Fibroblast of skin of abdomen (primary cell): ENCODE measurements at places on chromosomes 7 and 10.

DNA sequence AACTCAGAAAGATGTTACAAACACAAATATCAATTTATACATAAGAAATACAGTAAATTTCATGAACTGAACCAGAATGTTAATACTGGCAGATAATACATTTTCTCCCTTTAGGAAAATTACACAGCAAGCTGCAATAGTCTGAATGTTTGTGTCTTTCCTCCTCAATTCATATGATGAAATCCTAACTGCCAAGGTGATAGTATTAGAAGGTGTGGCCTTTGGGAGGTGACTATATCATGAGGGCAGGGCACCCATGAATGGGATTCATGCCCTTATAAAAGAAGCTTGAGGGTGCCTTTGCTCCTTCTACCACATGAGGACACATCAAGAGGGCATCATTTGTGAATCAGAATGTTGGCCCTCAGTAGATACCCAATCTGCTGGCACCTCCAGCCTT lies 64.3 kb upstream of the GPR22 start:
- no peak for DNase-seq

DNA sequence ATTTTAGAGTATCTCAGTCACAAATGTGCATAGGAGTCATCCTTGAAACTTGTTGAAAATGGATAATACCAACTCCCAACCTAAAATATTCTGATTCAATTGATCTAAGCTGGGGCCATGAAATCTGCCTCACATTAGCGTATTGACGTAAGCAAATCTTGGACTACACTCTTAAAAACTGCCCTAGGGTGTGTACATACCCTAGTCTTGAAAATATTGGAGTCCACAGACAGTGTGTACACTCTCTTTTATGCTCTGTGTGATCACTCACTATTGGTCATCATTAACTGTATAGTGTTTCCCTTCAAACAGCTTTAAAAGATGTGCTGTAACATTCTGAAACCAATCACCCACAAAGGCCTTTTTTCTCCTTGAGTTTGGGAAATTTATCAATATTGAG lies 102.9 kb upstream of the FERD3L start:
- DNase-seq: no peak

- no peak for DNase-seq
Measured at GRCh38 chr7:95476072-95476847, 9.5 kb upstream of the ASB4 start.

GRCh38 chr7:139699640-139700504 lies 77.9 kb downstream of the HIPK2 start:
- DNase-seq: no peak

DNA sequence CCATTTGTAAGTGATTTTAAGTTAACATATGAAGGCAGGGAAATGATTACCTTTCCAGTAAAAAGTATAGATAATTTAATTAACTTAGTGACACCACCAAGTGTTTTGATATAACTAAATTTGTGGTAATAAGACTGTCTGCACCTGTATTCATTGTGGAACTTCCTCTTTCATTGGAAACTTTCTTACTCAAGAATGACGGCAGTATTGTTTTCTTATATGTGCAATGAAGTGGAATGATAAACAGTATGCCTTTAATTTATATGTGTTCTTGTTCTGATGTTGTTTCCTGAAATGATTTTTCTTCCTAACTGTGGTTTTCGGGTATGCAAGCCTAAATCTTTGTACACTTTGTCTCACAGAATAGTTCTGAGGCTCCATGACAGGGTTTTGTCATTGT lies 46.4 kb downstream of the CASD1 start:
- DNase-seq: no peak

DNA sequence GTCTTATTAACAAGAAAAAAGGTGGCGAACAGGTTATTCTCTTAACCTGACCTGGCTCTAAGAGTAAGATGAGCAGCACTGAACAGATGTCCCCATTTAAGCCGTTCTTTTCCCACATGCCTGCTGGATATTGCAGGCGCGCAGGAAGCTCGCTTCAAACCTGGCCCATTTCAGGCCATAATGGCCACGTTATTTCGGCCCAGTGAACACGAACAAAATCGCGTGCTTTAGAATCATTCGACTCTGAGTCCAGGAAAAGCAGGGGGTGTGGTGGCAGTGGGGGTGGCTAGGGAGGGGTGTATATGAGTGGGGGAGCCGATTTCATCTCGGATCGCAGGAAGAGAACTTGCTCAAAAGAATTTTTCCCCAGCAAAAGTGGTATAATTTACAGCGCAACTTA lies 6.6 kb upstream of the SP8 start:
- no peak for DNase-seq

- DNase-seq: no peak
Measured at GRCh38 chr10:16867990-16868389, 50.8 kb upstream of the RSU1 start.

- peak; percentile 47 for DNase-seq
Measured at GRCh38 chr7:142774826-142775225, 4.1 kb downstream of the PRSS2 start.

DNA sequence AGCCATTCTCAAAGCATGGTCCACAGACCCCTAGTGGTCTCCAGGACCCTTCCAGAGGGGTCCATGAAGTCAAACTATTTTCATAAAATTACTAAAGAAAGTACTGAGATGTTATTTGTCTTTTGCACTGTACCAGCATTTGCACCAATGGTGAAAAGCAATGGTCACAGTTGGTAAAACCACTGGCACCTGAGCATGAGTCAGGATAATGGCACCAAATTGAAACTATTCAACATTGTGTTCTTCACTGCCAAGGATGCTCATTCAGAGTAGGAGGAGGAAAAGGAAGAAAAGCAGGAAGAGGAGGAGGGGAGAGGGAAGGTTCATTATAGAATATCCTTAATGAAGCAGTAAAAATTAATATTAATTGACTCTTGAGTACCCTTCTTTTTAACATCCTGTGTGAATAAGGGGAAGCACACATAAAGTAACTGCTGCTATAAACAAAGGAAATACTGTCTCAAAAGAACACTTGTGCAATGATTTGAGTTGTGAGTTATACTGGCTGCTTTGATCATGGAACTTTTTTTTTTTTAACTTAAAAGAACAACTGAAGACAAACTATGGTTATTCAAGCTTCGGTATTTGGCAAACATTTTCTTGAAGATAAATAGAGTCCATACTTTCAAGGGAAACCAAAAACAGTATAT lies 60.2 kb downstream of the MPP7 start:
- no peak for DNase-seq

- DNase-seq: no peak
Measured at GRCh38 chr10:4766454-4766853, 59.6 kb upstream of the AKR1E2 start.

DNA sequence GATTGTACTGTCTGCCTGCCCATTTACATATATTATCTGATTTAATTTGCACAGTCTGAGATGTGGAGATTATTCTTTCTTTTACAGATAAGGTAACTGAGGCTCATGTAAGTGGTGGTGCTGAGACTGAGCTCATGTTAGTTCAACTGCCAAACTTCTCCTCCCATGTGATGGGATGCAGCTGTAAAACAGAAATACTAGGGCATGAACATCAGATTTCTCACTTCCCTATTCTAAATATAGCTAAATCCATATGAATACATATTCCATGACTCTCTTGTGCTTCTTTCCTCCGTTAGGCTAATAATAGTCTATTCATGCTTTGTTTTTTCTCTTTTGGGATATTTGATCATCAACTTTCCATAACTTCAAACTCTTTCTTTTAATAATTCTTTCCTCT lies 84.7 kb downstream of the PTPRZ1 start:
- peak; percentile 3 for DNase-seq

- DNase-seq: no peak
Measured at GRCh38 chr7:39184391-39184790, 206.7 kb downstream of the POU6F2 start.

DNA sequence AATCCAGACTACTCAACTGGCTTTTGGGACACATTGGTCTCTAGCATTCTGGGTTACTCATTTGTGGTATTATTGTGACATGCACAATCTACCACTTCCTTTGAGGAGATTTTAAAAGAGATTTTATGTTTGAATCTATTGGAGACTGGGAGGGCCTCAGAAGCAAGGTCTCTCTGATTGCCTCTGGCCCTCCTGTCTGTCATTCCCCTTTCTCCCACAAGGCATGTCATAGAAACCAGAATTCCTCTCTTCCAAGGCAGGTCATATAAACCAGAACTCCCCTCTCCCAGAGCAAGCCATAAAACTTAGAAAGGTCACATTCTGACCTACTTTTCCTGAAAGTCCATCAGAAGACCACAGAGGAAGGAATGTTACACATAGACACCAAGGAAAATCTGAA lies 777.7 kb downstream of the PHTF2 start:
- DNase-seq: peak; percentile 51

DNA sequence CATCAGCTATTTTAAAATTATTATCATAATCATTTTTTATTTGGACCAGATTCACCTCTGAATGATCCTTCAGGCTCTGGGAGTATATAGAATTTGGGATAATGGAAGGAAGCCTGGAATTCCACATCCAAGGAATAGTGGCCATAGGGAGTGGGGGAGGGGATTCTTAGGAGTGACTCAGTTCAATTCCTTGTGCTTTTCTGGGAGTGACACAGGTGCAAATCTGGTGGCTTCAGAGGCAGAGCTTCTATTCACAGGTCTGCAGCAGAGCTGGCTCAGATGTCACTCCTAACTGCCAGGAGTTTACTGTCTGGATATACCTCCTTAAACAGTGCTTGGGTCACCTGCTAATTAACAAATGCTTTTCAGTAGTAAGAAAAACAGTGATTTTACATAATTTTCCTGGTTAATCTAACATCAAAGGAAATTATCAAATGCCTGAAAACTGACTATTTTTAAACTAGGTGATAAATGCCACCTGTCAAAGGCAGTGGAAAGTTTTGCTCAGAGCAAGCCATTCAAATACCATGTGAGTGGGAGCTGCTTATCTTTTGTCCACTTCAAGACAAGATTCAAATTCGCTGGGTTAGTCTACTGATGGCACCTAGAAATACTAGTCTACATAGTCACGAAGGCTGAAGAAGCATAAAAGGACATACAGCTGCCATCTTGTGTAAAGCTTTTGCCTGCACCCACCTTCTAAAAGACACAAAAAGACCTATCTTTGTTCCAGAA lies 106.7 kb upstream of the LAMB4 start:
- DNase-seq: no peak

- DNase-seq: no peak
Measured at GRCh38 chr10:69643779-69644657, 14.0 kb downstream of the FAM241B start.

GRCh38 chr10:8418631-8419030 lies 364.1 kb downstream of the GATA3 start:
- DNase-seq: peak; percentile 95

DNA sequence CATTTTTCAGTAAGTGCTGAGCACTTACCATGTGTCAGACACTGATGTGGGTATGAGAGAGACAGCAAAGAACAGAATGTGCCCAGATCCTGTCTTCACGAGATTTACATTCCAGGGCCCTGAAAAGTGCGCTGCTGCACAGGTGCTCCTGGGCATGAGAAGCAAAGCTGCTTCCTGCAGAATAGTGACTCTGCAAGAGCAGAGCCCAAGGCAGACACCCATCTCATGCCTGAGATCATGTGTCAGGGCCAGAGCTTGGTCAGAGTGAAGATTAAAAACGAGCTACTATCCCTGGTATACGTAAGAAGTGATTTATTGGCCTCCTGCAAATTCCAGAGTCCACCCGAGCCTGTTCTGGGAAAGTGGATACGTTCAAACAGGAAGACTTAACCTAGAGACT lies 824.4 kb downstream of the GRID1 start:
- DNase-seq: no peak

DNA sequence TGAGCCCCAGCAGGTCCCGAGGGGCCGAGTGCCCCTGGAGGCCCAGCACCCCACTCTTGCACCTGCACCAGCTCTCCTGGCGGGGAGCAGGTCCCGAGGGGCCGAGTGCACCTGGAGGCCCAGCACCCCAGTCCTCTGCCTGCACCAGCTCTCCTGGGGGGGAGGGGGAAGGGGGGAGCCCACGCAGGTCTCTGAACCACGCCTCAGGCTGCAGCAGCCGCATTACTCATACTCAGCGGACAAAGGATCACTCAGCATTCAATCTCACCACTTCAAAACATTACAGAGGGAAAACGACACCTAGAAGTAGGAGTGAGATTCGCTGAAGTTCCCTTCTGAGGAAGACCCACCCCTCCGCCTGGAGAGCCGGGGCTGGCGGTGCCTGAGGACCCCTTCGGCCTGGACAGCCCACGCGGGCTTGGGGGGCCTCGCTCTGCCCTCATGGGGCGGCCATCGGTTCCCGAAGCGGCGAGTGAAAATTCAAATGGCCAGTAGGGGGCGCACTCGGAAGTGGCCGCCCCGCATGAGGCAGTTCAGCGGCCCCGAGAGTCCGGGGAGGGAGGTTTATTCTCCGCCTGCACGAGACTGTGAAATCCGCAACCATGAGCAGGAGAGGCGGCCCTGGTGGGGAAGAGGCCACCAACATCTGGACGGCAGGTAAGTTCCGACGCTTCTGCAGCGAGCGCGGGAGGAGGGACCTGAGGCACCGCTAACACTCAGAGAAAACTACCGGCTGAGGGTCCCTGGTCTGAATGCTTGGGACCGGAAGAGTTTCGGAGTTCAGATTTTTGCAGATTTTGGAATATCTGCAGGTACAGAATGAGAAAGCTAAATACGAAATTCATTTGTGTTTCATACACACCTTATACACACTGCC lies 1.1 kb upstream of the GPER1 start:
- DNase-seq: peak; percentile 55

- no peak for DNase-seq
Measured at GRCh38 chr10:132527339-132528063, 10.1 kb upstream of the INPP5A start.

DNA sequence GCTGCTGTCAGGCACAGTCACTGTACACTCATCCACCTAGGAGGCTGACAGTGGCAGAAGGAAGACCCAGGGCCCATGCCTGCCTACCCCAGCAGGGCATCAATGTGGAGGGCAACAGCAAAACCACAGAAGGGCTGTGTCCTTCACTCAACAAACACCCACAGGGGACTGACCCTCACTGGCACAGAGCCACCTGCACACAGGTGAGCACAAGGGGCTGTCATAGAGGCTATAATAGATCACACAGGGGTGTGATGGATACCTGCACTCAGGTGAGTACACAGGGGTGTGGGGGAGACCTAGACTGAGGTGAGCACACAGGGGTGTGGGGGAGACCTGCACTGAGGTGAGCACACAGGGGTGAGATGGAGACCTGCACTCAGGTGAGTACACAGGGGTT lies 132.8 kb upstream of the TCERG1L start:
- no peak for DNase-seq

DNA sequence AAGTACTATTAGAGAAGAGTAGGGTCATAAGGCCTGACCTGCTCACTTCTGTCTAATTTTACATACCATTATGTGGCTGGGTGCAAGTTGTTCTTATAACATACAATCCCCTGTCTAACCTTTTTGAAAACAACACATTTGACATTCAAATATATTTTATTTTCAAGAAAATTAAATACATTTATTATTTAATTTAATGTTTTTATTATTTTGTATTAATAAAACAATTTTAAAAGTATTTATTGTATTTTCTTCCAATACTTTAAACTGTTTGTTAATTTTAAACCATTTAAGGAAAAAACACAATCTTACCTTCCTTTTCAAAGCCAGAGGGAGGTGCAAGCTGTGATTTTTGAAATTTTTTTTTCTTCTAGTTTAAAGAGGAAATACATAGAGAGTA lies 232.8 kb downstream of the KCND2 start:
- no peak for DNase-seq
